ENCODE measurements at places on chromosomes 3 and 15. TPM values are rescaled to one million over a fixed set of nuclear protein-coding genes. Genes with fewer than 3 reads are reported as not detected.
A peak's percentile ranks its signal among the peaks of the same experiment; 100 is the strongest.

- no peak for DNase-seq
Observed at GRCh38 chr15:89417206-89417725, 79.1 kb downstream of the RHCG start.

- no peak for DNase-seq
Observed at GRCh38 chr3:102511168-102511567, 76.4 kb downstream of the ZPLD1 start.

DNA sequence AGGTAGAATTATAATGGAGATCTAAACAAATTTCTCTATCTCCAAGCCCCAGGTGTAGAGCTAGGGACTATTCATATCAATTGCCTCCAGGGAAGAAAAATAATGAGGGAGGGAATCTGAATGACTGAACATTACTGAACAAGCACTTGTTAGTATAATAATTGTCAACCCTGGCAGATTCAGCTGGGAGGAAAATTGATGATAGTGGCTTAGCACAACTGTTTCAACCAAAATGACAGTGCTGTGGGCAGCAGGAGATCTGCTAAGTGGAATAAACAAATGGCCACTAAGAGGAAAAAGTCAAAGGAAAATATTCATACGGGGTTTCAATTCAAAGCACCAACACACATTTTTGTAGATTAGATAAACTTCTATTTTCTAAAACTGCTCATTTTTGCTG, 294.9 kb upstream of the ZNF385D start:
- no peak for DNase-seq

DNA sequence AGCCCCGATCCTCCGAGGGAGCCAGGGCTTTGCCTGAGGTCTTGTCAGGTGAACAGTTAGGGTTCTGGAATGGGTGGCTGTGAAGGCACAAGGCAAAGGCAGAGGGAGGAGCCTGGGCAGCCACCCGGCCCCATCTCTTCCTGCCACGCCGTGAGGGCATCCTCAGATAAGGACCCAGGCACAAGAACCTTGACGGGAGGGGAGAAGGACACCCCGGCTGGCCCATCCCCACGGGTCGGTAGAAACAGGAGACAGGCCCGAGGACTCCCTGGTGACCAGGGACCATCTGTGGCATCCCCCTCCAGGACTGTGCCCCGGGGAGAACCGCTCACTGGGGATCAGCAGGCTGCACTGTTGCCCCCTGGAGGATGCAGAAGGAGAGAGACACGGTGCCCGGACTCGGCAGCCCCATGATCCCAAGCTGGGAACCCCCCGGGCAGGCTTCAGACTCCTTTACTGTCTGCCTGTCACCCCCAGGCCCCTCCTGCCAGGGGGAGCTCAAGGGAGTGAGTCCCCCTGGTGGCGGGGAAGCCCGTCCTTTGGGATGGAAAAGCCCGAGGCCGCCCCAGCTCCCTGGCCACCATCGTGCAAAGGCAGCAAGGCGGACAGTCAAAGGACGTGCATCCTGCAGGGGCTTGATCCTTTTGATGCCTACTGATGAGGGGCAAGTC, 12.3 kb upstream of the PCSK6 start:
- no peak for DNase-seq

DNA sequence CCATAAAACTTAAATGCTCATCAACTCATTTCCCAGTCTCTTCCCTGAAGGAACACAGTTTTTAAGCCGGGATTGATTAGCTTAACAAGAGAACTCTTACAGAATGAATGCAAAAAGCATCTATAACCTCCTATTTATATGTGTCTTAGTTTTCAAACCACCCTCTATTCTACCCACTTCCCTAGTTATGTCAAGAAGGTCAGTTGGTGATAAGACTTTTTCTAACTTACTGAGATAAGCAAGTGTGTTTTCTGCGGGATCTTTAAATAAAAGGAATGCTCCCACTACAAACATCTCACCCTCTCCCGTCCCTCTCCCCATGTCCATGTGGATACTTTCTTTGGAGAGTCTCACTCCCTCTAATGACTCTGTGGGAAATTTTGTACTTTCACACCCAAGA, 218.5 kb downstream of the SV2B start:
- no peak for DNase-seq

DNA sequence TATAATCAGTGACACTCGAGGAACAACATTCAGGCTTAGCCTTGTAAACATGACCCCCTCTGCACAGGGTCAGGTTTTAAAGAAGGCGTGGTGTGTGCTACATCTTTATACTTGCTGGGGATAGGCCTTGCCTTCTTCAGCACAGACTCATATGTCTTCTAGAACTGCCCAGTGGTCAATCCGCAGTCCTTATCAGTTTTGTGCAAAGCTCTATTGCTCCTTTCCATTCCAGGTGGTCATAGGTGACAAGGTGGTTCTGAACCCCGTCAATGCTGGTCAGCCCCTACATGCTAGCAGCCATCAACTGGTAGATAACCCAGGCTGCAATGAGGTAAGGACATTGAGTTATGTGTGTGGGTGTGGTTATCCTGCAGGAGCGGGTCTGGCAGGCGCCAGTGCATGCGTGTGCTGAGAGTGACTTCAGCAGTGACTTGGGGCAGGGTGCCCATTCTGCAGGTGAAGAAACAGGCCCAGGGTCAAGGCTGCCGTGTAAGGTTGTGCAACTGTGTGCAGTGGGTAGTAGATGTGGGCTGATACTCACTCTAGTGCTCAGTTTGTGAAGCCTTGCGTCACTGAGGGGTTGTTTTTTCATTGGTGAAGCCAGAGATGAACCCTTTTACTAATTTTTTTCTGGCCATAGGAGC, 150.9 kb downstream of the ITPR1 start:
- DNase-seq, result no peak

- no peak for DNase-seq
Observed at GRCh38 chr15:40722934-40723333, 28.0 kb downstream of the RAD51 start.

DNA sequence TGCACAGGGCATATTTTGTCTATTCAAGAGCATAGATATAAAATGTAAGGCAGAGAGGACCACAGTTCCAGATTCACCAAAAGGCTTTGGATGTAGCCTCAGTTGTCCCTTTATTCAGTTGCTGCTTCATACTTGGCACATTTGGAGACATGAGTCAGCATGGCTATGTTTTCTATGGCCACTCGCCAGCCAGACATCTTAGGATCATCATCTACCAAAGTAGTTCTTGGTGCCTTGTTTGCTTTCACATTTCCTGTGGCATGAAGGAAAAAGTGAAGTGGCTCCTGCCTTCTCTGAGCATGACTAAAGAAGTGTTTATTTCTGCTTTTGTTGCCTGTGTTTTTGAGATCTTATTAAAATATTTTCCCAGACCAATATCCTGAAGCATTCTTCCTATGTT, 7.2 kb downstream of the SUSD5 start:
- no peak for DNase-seq

GRCh38 chr3:184157206-184157605, 2.0 kb downstream of the DVL3 start:
- no peak for DNase-seq

DNA sequence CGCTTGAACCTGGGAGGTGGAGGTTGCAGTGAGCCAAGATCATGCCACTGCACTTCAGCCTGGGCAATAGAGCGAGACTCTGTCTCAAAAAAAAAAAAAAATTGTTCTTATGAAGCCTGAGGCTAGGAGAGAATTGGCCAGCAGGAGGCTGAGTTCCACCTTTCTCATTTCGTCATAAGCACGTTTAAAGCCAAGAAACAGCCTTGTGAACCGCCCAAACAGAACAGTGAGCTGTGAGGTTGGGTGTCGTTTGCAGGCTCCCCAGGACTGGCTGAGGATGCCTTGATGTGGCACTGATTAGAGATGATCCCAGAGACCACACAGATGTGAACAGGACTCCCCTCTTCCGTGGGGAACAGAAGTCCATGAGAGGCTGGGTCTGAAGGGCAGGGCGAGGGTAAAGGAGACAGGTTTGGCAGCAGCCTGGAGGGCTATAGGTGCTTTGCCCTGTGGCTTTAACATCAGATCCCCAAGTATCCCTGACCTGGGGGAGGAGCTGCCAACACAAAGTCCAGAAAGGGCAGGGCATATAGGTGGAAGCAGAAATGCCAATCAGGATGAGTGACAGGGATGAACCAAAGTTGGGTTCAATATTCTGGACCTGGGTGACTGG, 52.9 kb downstream of the CLEC3B start:
- no peak for DNase-seq

- no peak for DNase-seq
Observed at GRCh38 chr3:65251375-65251774, 563.6 kb upstream of the ADAMTS9 start.

DNA sequence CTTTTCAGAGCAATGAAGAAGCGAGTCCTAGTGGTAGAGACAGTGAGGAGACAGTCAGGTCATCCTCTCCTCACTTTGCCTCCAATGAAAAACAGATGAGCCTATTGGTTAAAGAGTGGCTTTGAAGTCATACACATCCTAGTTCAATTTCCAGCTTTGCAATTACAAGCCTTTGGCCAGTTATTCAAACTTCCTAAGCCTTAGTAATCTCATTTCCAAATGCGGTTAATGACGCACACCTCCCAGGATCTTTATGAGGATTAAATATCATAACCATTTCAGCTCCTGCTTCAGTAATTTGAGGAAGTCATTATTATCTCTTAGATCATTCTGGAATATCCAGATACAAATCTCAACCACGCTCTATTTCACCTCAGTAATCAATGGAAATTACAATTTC, 10.0 kb upstream of the ST6GAL1 start:
- DNase-seq, result no peak

- DNase-seq, result no peak
Observed at GRCh38 chr3:122859021-122859805, 64.3 kb downstream of the SLC49A4 start.

GRCh38 chr3:57696801-57697321, 4.0 kb upstream of the DENND6A start:
- DNase-seq, result no peak

DNA sequence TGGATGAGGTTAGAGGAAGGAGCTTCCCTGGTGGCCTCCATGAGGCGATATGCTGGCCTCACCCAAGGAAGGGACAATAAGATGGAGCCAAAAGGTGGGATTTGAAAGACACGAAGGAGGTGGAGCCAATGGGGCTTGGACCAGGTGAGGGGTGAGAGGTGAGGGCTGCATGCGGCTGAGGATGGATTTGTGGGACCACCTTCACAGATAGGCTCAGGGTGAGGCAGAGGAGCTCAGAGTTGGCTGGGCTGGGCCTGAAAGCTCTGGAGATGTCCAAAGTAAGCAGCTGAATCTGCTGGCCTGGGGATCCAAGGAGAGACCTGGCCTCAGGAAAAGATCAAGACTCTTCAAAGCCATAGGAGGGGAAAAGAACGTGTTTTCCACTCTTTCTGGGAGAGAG, 49.8 kb downstream of the EXOG start:
- no peak for DNase-seq

GRCh38 chr15:96365781-96366525, 35.5 kb downstream of the NR2F2 start:
- DNase-seq, result peak; percentile 22

The COX5A gene
- 192 TPM for polyA plus RNA-seq

The KLHL40 gene
- not detected for polyA plus RNA-seq

The SLC6A6 gene
- 24.6 TPM for polyA plus RNA-seq
